ENCODE measurements at places on chromosomes 12 and 14. TPM values are rescaled to one million over a fixed set of nuclear protein-coding genes. Genes with fewer than 3 reads are reported as not detected.

DNA sequence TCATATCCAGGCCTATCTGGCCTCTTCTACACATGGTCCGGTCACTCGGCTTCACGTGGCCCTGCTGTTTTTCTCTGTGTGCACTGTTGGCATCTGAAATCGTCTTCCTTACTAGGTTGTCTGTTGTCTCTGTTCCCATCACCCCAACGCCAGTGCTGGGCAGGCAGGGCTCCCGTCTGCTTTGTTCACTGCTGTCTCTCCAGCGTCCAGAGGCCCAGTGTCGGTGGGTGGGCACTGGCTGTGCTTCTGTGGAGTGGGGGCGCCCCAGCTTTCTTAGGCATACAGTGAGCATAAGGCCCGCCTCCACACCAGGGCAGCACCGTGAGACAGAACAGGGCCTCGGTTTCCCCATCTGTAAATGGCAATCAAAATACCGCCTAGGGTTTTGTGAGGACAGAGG, 153.1 kb downstream of the BCL11B start:
- no peak for DNase-seq

- no peak for DNase-seq
These were observed 115.9 kb downstream of the MED13L start for GRCh38 chr12:116161588-116161987.

GRCh38 chr14:78412475-78412874, 242.3 kb downstream of the NRXN3 start:
- DNase-seq: no peak

The NTF3 gene
- total RNA-seq: not detected

- no peak for DNase-seq
These were observed 42.6 kb upstream of the MED13L start for GRCh38 chr12:116319898-116320621.

Data from omental fat pad (tissue), 4 donors.